Bone marrow (tissue), 2 donors: ENCODE measurements at places on chromosomes 2 and 18.

GRCh38 chr2:216075510-216076485 is 5.8 kb downstream of the PECR start:
- no peak for DNase-seq

DNA sequence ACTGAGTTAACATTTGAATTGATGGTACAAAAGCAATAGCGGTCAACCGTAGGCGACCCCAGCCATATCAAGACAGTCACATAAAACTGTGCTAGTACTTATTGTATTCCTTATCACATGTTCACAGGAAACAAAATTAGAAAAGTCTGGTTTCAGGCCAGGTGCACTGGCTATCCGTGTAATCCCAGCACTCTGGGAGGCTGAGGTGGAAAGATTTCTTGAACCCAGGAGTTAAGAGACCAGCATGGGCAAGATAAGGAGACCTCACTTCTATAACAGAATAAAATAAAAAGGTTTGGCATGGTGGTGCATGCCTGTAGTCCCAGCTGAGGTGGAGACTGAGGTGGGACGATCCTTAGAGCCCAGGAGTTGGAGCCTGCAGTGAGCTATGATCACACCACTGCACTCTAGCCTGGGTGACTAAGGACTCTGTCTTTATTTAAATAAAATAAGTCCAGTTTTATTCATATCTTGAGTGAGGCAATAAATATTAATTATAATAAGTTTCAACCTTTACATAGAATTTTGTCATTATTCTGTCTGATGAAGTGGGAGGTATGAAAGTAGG is 84.1 kb upstream of the RGPD4 start:
- no peak for DNase-seq

DNA sequence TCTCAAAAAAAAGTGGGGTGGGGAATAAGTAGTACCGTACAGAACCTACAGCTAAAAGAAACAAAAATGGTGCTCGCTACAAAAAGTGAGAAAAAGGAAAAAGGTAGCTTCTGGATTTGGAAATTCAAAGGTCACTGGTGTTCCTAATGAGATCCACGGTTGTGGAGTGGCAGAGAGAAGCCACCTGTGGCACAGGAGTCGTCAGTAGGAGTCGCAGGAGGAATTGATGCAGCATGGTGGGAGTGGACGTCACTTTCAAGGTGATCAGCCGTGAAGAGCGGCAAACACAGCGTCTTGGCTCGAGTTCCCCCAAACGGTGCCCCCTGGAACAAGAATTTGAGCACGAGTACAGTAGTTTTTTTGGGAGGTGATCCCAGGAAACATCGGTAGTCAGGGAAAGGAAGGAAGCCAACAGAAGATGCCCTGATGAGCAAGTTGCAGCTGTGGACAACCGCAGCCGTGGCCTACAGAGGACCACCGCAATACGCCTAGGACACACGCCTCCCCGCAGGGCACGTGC is 1.4 kb upstream of the TTL start:
- DNase-seq: no peak

DNA sequence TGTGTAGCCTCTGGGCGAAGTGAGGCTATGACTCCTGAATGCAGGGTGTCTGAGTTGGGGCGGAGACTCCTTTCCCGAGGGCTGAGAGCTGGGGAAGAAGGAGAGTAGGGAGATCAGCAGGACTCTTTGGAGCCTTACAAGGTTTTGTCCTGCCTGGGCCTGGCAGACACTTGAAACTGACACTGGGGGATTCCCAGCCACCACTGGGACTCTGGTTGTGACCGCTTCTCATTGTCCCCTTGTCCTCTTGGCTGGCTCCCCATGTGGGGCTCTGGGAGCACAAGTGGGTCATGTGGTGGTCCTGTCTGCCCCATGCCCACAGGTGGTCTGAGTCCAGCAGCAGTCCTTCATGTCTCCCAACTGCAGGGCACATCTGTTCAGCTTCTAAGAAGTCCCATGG is 78.2 kb upstream of the MGAT4A start:
- DNase-seq: no peak

GRCh38 chr2:174076040-174076439 is 110.9 kb upstream of the SP3 start:
- DNase-seq: no peak

- no peak for DNase-seq
Observed at GRCh38 chr2:24826773-24827145, 33.5 kb downstream of the CENPO start.

DNA sequence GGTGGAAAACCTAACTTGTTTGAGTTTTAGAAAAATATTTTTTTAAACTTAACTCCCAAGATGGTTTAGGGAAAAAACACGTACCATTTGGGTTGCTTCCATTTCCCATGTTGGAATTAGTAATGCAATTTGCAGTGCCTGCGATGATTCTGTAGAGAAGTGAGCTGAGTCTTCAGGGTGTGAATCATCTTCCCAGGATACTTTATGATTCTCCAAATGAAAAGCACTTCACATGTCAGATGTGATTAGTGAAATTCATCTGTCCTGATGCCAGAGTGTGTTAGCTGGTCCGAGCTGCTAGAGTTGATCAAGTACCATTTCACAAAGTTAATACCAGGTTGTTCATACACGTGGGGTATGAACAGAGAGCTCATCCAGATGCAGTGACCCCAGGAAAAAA is 59.1 kb downstream of the ACOXL start:
- DNase-seq: no peak

- DNase-seq: no peak
Observed at GRCh38 chr2:122417114-122417513, 661.7 kb downstream of the TSN start.

GRCh38 chr2:231581328-231581727 is 11.3 kb upstream of the TEX44 start:
- DNase-seq: no peak

DNA sequence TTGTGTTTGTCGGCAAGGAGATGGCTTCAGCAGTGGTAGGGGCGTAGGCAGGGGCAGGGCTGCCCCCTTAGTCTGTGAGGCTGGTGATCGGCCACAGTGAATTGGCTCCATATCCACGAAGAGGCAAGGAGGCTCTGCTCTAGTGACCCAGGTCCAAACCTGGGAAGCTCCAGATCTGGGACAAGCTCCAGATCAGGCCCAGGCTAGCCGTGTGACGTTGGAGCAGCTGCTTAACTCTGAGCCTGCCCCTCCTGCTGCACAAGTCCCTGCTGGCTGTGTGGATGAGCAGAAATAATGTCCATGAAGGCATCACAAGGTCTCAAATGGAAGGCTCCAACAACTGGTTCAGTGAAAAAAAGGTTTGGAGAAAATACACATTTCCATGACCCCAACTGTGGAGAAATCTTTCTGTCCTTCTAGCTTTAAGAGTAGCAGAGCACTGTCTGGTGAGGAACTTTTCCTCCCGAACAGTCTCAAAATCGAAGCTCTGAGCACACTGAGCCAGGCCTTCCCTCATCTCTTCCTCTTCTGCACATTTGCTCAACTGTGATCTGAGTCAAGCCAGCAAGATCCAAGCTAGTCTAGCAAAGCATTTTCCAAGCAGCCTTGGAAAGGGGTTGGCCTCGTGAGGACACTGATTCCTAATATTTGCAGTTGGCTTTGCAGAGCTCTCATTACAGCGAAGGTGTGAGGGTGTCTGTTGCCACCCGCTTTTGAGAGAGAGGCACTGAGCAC is 67.0 kb upstream of the TCF7L1 start:
- no peak for DNase-seq

DNA sequence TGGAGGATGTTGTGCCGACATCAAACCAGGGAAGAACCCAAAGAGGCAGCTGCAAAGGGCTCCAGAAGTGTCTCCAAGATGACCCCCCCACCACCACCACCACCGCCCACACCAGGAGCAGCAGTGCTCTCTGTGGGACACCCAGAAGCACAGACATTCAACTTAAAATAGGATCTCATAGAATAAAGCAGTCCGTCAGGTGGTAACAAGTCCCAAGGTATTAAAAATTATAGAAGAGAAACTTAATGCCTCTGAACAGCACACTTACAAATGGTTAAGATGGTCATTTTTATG is 155.5 kb upstream of the ID2 start:
- no peak for DNase-seq

- DNase-seq: no peak
Observed at GRCh38 chr2:238441262-238442114, 14.8 kb downstream of the ASB1 start.

DNA sequence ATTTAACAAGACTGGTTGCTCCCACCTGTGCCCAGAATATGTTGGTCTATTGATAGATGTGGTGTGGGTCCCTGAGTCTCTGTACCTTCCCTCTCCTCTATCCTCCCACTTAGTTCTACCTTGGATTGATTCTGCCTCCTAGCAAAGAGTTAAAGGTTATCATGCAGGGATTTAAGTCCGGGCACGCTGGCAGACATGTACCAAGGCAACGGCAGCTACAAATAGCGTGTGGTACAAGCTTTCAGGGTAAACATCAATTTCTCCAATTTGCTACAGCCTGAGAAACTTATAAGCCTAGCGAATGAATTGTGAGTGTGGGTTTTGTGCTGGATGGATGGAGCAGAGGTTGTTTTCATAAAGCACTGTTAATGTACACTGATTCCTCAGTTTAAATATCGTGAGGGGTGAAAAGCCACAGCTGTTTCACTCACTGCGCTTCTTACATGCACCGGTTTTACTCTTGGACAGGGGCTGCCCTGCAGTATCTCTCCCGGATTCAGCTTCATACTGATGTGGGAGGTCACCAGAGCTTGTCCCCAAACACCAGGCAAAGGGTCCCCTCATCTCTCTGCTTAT is 289.8 kb downstream of the ICOS start:
- DNase-seq: no peak

DNA sequence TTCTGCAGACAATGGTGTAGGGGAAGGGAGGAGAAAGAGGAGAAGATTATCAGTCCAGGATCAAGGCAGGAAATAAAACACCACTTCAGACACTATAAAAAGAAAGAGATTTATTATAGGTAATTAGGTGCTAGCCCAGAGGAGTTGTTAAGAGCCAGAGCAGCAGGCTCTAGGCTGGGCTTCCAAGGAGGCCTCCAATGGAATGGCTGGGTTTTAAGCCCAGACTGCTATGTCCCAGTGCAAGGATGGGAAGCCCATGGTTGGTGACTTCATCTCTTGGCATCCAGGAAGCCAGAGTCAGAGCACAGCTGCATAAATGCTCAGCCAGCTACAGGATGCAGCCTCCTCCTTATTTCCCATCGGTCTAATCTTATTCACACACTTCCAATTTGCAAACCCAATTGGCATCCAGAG is 95.6 kb downstream of the LAMA3 start:
- DNase-seq: no peak
